Activated CD4-positive, alpha-beta T cell treated with anti-CD3 and anti-CD28 coated beads for 36 hours (primary cell): ENCODE measurements at places on chromosomes 11 and 22.

- no peak overlapping the region for H3K27ac ChIP-seq
- DNase-seq, result no peak
- no peaks in the 10 kb centered on the region for H3K4me1 ChIP-seq
- H3K27me3 ChIP-seq, result no peaks in the 10 kb centered on the region
Observed at GRCh38 chr11:103370076-103370475, 260.9 kb downstream of the DYNC2H1 start.

- H3K27me3 ChIP-seq, result peaks cover 11% of the 10 kb centered on the region
- DNase-seq, result no peak
Observed at GRCh38 chr22:19714312-19715187, at the start of gene SEPTIN5. Gene SEPTIN5 (plus strand): TSS chr22:19714503. CDS start chr22:19714589, 86 bp downstream.

DNA sequence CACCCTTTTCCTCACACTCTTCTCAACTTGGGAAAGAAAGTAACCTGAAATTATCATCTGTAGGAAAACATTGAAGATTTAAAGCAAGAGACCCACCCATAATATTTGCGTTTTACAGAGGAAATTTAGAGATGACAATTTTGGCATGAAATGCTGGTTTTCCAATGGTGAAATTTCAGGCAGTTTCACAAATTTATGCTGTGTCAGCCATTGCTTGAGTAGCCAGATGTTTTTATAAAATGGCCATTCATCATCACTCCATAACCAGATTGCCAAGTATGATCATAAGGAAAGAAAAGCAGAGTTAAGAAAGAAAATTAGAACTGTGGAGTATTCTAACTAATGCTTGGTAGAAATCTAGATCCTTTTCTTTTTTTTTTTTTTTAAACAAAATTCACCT, 732.9 kb downstream of the NELL1 start:
- no peaks in the 10 kb centered on the region for H3K36me3 ChIP-seq
- H3K4me3 ChIP-seq, result no peak overlapping the region
- H3K4me1 ChIP-seq, result no peaks in the 10 kb centered on the region
- H3K27ac ChIP-seq, result no peak overlapping the region
- DNase-seq, result no peak

GRCh38 chr11:60332846-60333245, 5.8 kb downstream of the MS4A6E start:
- DNase-seq, result no peak
- no peak overlapping the region for H3K27ac ChIP-seq
- H3K4me1 ChIP-seq, result no peaks in the 10 kb centered on the region
- H3K27me3 ChIP-seq, result peaks cover 12% of the 10 kb centered on the region
- H3K36me3 ChIP-seq, result no peaks in the 10 kb centered on the region

DNA sequence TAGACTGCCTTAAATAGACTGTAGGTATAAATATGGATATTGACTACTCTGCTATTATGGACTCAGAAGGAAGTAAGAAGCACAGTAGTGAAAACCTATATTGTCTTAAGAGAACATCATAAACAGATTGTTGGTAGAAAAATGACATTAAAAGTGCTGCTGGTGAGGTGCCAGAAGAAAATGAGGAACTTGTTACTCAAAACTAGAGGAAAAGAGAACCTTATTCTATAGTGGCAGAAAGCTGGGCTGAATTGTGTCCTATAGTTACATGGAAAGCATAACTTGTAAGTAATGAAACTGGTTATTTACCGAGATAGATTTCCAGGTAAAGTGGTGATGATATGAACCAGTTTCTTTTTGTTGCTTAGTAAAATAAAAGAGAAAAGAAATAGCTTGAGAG, 109.7 kb upstream of the CTSC start:
- no peaks in the 10 kb centered on the region for H3K4me1 ChIP-seq
- no peaks in the 10 kb centered on the region for H3K36me3 ChIP-seq
- no peak for DNase-seq
- peaks cover 1% of the 10 kb centered on the region for H3K27me3 ChIP-seq
- H3K27ac ChIP-seq, result no peak overlapping the region
